ENCODE measurements at places on chromosomes 5 and 9.
A peak's percentile ranks its signal among the peaks of the same experiment; 100 is the strongest.

GRCh38 chr5:156800929-156801328 lies 49.2 kb upstream of the PPP1R2B start:
- no peak for DNase-seq

DNA sequence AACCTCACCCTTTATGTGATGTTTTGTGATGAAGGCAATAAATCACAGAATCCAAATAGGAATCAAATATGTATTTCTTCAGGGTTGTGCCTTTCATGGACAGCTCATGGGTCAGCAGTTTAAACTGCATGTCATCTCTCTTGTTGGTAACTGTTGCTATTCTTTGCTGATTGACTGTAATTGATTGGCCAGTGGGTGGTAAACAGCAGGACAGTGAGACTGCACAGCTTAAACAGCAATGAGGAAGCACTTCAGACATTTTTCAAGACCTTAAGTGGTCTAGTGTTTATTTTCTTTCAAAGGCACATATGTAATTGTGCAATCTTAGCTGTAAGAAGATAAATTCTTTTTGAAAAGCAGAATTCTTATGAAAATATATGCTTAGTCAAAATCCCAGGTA lies 260.5 kb downstream of the COX7C start:
- DNase-seq, result no peak

- DNase-seq, result no peak
Observed at GRCh38 chr9:14391620-14392019, 77.7 kb upstream of the NFIB start.

DNA sequence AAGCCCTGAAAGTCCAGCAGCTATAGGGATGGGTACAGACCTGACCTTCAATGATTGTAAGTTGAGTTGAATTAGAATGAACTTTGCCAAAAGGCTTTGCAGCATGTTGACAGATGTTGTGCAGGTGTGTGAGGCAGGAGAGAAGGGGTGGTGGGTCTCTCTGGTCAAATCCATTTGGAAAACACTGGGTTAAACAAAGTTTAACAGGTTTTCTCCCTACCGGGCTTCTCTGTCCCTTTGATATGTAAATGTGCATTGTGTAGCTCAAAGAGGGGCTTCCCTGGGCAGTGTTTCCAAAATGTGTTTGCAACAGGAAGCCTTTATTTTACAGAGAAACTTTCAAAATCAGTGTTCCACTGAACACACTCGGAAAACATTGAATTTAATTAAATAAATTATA lies 72.1 kb upstream of the BRINP1 start:
- DNase-seq, result no peak

DNA sequence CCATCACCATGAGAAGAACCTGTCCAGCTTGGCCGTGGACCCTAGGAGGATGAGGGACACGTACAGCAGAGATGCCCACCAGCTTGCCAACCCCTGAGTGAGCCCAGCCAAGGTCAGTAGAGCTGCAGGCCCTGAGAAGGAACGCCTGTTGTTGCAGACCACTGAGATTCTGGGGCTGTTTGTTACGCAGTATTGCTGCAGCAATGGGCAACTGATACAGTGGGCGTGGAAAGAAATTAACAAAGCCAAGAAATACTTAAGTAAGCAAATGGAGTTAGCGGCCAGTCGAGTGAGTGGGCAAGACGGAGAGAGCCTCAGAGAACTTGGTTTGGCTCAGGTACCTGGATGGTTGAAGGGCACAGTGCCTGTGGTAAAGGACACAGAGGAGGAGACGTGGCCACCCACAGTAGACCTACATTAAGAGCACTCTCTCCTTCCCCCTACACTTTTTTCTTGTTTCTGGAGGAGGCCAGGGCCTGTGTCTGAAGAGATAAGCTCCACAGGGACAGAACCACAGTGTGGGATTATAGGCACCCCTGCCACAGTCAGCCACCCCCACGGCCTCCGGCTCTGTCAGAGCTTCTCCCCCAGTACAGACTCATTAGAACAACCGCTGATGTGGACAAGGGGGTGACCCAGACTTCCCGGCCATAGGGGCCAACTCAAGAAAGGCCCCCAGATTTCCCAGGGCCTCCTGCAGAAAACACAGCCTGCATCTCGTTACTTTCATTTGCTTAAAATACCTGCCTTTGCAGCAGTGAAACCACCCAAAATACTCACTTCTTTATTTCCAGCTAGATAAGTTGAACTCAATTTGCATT lies 40.1 kb upstream of the GRHPR start:
- DNase-seq, result no peak

- peak; percentile 12 for DNase-seq
Observed at GRCh38 chr5:79318935-79319614, 83.1 kb downstream of the JMY start.

GRCh38 chr5:153968761-153969562 lies 69.7 kb downstream of the FAM114A2 start:
- DNase-seq, result no peak

GRCh38 chr9:131266266-131267229 lies 9.8 kb downstream of the FAM78A start:
- DNase-seq, result no peak

DNA sequence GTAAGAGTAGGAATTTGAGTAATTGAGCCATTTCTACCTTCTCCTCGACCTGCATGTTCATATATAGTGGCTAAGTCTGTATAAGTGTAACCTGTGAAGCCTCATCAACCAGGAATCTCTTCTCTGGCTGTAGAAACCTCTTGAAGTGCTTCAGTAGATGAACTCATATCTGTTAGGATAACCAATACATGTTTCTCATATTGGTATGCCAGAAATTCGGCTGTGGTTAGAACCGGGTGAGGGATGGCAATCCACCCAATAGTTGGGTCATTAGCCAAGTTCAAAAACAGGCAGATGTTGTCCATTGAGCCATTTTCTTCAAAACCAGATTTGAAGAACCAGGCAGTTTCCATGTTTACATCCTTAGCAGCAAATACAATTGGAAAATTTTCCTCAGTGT lies 28.9 kb upstream of the GSN start:
- no peak for DNase-seq

- no peak for DNase-seq
Observed at GRCh38 chr9:134438195-134438788, 112.0 kb downstream of the RXRA start.

- DNase-seq, result no peak
Observed at GRCh38 chr5:139755892-139756671, 39.5 kb upstream of the PSD2 start.

All from smooth muscle cell of the brain vasculature (primary cell).